GM20000 (cell line): ENCODE measurements at places on chromosomes 16 and 17.

- no peak for DNase-seq
Observed at GRCh38 chr17:41800601-41801373, 11.0 kb downstream of the P3H4 start.

DNA sequence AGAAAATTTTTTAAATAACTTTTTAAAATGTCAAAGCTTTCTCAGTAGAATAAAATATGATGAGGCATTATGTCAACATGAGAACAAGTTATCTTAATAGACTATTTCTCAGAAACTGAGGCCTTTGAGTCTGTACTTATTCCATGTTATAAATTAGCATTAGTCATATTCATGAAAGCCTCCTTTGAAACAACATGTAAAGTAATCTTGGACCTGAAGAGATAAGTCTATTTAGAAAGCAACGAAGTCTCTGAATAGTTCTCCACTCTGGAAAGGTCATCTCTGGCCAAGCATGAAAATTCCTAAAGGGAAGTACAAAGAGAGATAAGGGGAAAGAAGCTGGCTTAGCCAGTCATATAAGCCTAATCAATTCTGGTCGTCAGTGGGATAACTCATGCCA, 150.8 kb downstream of the CYB561 start:
- no peak for DNase-seq

GRCh38 chr17:56289321-56289720, 136.0 kb downstream of the ANKFN1 start:
- DNase-seq = no peak

DNA sequence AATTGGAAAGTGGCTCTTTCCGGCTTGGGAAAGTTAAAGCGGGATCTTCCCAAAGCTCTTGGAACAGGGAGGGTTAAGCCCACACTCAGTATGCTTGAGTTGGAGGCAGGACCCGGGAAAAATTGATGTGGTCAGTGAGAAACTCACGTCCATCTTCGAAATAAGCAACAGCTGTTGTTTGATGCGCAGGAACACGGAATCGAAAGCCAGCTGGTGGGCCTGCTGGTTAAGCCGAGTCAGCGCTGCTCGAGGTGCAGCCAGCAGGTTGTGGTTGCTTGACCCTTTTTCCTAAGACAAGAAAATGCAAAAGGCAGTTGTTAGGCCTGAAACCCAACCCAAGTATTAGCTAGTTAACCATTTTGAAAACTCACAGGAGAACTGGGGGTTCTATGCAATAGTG, 49.4 kb downstream of the COG7 start:
- no peak for DNase-seq

- no peak for DNase-seq
Observed at GRCh38 chr17:10200645-10201044, 2.2 kb upstream of the GAS7 start.
